ENCODE measurements at places on chromosomes 12 and 14.

- DNase-seq = peak; percentile 81
Measured at GRCh38 chr12:119682639-119683252, 14.8 kb downstream of the PRKAB1 start.

GRCh38 chr12:130398100-130398848 is 60.6 kb downstream of the PIWIL1 start:
- DNase-seq = no peak

DNA sequence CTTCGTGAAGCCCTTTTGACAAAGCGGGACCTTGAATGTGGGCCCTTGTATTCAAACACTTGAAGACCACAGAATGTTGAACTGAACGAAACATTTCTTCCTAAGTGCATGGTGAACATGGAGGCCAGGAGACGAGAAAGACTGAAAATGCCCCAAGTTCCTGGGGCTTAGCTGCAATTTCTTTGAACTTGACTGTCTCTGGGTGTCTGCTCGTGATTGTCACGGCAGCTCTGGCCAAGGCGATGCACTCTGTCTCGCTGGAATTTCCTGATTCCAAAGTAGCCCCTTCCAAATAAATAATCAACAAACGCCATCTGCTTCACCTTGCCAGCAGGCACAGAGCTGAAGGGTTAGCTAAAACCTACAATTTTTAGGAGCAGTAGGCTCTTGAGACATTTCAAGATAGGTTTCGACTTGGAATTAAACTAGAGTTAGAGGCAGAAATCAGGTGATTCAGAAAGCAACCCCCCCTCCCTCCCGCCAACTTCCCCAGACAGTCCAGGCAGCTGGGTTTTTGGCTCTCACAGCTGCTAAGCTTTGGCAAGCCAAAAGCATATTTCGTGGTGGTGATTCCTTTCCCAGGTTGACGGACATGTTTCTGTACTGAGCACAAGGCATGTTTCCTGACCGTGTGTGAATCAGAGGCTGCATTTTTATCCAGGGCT is 13.5 kb upstream of the IRF2BPL start:
- DNase-seq = no peak

DNA sequence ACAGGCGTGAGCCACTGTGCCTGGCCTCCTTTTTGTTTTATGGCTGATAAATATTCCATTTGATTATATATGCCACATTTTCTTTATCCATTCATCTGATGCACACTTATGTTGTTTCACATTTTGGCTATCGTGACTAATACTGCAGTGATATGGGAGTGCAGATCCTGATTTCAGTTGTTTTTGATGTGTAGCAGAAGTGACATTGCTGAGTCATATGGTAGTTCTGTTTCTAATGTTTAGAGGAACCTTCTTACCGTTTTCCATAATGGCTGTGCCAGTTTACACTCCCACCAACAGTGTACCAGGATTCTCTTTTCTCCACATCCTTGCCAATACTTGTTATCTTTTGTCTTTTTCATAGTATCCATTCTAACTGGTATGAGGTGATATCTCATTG is 235.9 kb downstream of the ERC1 start:
- DNase-seq = peak; percentile 29

DNA sequence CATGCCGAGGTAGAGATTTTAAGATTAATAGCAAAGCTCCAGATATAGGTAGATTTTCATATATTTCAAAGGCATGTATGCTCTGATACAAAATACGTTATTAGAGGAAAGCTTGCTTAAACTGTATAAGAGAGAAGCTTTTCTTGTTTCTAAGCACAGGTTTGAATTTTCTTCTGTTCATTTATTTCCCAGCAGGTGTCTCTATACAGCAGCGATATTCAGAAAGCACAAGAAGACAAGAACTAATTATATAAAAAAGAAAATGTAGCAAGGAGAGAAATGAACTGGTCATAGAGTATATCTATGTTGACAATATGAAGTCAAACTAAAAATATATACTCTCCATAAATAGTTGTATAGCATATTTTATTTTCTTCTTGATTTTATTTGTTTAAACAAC is 307.4 kb upstream of the NOVA1 start:
- no peak for DNase-seq
